ENCODE measurements at places on chromosomes 7 and 10.

- no peak for DNase-seq
These were observed 22.3 kb downstream of the COX15 start for GRCh38 chr10:99709480-99710229.

DNA sequence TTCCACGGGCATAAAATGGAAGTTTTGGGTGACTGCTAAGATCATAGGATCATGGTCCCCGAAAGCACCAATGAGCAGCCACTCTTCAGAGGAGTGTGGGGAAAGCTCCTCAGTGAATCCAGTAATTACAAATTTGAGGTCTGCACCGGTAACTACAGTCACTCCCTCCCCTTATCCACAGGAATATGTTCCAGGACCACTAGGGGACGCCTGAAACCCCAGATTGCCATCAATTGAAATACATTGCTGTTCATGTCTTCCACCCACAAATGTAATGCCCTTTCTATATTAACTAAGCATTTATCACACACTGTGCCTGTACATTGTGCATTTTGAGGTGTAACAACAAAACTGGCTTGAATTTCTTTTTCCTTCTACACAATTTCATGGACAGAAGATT is 447.9 kb upstream of the PFKP start:
- DNase-seq = no peak

DNA sequence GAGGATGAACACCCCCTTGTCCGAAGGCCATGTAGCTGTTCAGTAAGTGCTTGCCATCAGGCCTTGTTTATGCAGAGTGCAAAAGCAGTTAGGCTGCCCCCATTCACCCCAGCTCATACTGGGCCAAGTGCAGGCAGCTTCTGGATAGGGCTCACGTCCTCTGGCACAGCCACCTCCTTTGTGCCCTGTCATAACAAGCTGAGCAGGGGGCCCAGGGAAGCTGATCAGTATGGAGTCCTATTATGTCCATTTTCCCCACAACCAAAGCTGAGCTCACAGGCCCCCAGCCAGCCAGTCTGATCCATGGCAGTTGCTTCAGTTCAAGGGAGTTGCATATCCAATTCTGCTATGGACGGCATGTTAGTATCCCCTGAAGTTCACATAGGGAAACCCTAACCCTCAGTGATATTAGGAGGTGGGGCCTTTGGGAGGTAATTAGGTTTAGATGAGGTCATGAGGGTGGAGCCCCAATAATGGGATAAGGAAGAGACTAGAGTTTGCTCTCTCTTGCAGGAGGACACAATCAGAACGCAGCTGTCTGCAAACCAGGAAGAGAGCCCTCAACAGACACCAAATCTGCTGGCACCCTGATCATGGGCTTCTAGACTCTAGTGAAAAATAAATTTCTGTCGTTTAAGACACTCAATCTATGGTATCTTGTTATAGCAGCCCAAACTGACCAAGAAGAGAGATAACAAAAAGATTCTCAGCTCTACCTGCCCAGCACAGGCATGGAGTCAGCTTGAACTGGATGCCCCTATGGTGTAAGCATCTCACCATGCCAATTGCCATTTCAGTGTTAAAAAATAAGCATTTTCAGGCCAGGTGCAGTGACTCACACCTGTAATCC is 155.9 kb downstream of the FGFR2 start:
- no peak for DNase-seq

GRCh38 chr7:105457619-105458225 is 64.3 kb downstream of the PUS7 start:
- DNase-seq = no peak

DNA sequence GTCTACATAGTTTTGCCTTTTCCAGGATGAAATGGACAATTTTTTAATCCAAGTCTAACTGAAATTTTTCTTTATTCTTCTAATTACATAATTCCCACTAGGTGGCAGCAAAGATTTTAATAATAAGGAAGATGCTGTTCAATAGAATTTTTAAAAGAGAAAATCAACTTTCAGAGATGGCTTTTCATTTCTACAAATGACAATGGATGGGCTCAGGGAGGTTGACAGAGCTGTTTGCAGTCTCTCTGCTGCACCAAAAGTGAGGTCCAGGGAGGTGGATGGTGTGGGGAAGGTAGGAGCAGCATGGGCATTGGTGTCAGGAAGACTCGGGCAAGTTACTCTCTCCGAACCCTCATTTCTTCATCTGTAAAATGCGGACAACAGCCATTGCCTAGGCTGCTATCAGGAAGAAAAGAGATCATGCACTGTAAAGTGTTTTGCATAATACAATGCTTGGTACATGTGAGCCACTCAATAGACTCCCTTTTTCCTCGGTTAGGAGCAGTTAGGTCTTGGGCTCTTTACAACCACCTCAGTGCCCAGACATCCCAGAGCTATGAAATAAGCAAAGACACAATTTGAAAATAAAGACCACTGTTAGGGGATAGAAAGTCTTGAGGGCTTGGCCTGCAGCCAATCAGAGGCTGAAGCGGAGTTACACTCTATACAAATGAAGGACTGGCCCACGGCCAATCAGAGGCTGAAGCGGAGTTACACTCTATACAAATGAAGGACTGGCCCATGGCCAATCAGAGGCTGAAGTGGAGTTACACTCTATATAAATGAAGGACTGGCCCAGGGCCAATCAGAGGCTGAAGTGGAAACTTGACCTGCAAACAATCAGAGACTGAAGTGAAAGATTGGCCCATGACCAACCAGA is 107.1 kb downstream of the ABLIM1 start:
- DNase-seq = no peak

DNA sequence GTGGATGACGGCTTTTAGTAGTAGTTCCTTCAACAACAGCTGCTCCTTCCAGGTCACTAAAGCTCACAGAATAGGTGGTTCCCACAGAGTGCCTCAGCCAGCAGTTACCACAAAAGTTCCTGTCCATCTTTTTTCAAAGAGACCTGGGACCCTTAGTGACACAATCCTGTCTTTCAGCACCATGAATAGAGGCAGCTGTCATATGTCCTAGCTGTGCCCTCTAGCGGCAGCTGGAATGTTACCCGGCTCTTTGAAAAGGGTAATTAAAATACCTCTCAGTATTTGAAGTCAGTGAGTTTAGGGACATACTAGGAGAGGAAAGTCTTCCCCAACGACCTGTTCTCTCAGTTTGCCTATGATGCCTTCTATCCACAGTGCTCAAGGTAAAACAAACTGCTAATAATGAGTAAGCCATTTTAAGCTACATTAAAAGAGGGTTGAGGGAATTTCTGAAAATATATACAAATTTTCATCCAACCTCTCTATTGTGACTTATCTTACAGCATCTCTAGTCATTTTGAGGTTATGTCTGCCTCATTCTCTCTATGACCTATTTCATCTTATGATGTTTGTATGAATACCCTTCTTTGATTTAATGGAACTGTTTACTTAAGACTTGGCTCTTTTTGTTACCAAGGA is 290.8 kb downstream of the NXPH1 start:
- no peak for DNase-seq

DNA sequence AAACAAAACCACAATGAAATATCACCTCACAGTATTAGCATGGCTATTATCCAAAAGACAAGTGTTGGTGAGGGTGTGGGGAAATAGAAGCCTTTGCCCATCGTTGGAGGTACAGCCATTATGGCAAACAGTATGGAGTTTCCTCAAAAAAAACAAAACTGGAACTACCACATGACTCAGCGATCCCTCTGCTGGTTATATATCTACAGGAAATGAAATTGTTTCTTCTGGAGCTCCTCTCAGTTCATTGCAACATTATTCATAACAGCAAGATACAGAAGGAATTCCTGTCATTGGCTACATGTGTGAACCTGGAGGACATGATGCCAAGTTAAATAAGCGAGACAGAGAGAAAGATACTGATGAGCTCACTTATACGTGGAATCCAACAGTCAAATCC is 2.4 kb upstream of the UBE3C start:
- no peak for DNase-seq

GRCh38 chr7:3951316-3952055 is 650.4 kb downstream of the SDK1 start:
- DNase-seq = no peak

Measured in activated T-cell treated with anti-CD3 and anti-CD28 coated beads for 4 hours (primary cell).